ENCODE measurements at places on chromosomes 16 and 17.

DNA sequence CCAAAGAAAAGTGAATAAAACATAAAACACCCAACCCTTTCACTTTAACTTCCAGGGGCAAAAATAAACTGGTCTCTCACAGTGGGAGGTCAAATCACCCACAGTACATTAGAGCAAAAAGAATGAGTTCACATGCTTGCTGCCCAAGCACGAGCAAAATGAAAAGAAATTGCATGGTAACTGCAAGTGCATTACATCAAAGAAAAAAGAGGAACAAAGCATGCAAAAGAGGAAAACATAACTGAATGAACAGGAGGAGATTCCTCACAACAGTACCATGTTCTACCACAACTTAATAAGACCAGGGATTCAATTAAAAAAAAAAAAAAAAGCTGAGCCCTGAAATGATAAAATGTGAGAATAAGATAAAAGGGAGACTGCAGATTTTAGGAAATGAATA lies 12.3 kb downstream of the DNAH2 start:
- no peak for DNase-seq

DNA sequence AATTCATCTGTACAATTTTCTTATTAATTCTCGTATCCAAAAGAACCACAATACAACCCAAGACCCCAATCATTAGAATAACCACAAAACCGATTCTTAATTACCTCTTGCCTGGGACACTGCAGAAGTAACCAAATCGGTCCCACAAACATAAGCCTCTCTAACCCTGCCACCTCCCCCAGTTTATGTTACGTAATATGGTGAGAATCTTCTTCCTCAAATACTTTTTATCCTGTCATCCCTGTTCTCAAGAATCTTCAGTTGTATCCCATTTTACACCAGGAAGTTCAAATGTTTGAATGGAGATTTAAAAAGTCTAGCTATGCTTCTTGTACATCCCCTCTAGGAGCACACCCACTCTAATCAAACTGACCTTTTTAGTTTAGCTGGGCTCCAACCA lies 269.3 kb upstream of the TBX2 start:
- no peak for DNase-seq

- DNase-seq, result no peak
Measured at GRCh38 chr16:76195056-76195455, 82.1 kb upstream of the CNTNAP4 start.

- DNase-seq, result no peak
Measured at GRCh38 chr17:40806131-40806530, 6.4 kb upstream of the KRT28 start.

- no peak for DNase-seq
Measured at GRCh38 chr17:32503251-32504165, 16.7 kb downstream of the CDK5R1 start.

DNA sequence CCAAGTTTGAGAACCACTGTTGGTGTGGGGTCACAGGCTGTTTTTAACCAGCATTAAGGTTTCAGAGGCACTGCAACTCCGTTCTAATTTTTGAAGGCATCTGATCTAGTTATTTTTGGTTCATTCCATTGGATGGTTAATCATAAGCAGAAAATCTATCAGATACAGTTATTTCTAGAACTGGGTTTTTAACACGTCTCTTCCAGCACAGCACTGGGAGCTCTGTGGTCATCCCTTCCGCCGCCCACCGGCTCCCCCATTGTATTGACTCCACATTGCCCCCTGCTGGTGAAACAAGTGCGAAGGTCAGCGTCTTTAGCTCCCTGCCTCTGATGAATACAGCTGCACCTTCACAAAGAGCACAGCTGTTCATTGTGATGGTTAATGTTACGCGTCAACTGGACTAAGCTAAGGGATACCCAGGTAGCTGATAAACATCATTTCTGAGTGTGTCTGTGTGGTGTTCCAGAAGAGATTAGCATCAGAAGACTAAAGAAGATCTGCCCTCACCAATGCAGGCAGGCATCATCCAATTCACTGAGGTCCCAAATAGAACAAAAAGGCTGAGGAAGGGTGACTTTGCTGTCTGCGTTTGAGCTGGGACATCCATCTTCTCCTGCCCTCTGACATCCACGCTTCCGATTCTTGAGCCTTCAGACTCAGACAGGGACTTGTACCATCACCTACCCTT lies 8.5 kb downstream of the CCL18 start:
- DNase-seq, result no peak

DNA sequence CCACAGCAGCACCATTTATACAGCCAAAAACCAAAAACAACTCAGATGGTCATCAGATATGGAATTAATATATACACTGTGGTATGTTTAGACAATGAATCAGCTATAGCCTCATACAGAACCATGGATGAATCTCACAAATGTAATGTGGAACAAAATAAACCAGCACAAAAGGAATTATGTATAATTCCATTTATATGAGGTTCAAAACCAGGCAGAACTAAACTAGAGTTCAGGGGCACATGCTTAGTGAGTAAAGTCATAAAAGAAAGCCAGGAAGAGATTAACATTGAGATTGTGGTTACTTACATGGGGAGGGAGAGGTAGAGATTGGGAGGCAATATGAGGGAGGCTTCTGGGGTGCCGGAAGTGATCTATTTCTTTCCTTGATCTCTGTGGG lies 231.1 kb downstream of the COPRS start:
- no peak for DNase-seq

- DNase-seq, result no peak
Measured at GRCh38 chr17:73647301-73647695, 3.1 kb upstream of the SDK2 start.

GRCh38 chr16:22775220-22775922 lies 38.6 kb upstream of the HS3ST2 start:
- DNase-seq, result no peak

DNA sequence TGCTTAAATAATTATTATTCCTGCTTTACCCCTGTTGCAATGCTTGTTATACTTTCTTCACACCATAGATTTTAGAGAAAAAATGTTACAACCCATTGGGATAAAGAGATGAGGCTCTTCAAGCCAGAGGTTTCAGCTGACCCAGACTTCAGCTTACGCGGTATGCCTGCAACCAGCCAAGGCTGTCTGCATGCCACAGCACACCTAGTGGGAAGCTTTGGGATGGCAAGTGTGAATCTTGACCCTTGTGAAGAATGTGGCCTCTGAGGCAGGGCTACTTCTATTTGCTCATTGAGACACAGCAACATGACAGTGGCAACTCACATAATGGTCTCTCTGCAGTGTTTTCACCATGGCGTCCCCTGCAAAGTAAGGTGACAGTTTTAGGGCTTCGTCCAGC lies 193.9 kb upstream of the PIRT start:
- no peak for DNase-seq

- DNase-seq, result no peak
Measured at GRCh38 chr17:65457635-65458257, 103.7 kb downstream of the AXIN2 start.

GRCh38 chr17:79945591-79946255 lies 89.9 kb downstream of the TBC1D16 start:
- no peak for DNase-seq

DNA sequence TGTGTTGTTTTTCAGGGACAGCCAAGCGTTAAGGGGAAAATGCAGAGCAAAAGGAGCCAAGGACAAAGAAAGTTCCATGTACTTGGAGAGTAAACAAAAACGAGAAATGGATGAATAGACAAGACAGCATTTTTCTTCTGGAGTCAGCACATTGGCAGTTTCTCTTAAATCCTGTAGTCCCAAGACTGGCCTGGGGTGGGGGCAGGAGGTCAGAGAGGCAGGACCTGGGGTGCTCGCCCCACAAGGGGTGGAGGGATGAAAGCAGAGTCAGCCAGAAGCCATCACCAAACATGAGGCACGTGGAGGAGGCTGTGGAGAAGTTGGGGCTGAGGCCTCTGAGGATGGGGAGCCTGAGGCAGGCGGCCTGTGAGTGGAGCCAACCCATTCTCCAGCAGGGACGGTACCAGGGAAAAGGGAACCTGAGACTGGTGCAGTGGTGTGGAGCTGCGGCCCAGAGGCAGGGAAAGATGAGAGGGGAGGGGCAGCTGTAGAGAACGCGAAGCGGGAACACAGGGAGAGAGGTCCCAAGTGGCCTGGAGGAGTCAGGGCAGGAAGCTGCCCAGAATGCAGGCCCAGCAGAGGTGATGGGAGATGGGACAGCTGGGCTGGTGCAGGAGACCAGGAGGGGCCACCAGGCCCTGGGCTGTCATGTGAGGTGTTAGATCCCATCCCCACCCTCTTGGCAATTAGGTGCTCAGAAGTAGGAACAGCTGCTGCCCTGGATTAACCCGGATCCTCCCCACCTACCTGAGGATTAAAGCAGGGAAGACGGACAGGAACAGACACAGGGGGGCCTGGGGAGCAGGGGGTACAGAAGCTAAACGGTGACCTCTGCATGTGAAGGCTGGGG lies 3.3 kb downstream of the TLCD3B start:
- no peak for DNase-seq

- DNase-seq, result no peak
Measured at GRCh38 chr17:33896263-33896662, 358.8 kb upstream of the CCL2 start.

DNA sequence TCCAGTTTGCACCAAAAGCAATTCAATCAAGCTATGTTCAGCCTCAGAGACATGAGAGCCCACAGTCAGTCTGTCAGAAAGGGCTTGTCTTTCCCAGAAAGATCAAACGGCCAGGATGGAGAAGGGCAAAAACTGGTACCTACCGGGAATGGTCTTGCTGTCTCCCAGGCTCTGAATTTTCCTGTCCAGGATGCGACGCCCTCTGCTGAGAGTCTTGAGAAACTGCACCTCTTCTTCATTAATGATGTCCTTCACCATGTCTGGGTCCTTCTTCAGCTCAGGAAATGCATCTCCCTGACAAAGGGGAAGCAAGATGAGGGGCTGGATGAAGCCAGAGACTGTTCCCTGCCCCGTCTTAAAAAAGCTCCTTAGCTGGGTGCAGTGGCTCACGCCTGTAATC lies 15.8 kb upstream of the EXOSC6 start:
- no peak for DNase-seq

- DNase-seq, result no peak
Measured at GRCh38 chr17:7109461-7110322, 4.9 kb downstream of the ASGR2 start.

DNA sequence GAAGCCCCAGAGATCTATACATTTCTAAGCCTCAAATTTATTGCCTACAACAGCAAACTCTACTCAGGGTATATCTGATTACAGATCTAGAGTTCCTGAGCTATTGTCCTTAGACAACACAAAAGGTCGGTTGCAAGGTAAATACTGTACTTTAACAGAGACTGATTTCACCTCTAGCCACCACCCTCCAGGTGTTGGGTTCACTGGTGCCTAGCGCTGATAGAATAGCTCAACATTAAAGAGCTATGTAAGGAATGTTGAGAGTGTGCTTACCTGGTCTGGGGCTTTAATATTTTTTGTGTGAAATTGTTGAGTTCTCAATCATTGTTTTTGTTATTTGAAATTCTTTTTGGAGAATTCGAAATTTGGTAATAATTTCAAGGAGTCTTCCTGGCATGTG lies 277.0 kb upstream of the PSMD7 start:
- DNase-seq, result no peak

GRCh38 chr17:72782985-72783701 lies 309.3 kb downstream of the SLC39A11 start:
- no peak for DNase-seq

GRCh38 chr16:89264800-89265550 lies 47.5 kb downstream of the ZNF778 start:
- no peak for DNase-seq

- no peak for DNase-seq
Measured at GRCh38 chr16:85104821-85105391, 7.4 kb downstream of the CIBAR2 start.

- no peak for DNase-seq
Measured at GRCh38 chr16:85326794-85327181, 214.5 kb upstream of the CIBAR2 start.

GRCh38 chr17:14044702-14045101 lies 24.6 kb upstream of the COX10 start:
- no peak for DNase-seq

DNA sequence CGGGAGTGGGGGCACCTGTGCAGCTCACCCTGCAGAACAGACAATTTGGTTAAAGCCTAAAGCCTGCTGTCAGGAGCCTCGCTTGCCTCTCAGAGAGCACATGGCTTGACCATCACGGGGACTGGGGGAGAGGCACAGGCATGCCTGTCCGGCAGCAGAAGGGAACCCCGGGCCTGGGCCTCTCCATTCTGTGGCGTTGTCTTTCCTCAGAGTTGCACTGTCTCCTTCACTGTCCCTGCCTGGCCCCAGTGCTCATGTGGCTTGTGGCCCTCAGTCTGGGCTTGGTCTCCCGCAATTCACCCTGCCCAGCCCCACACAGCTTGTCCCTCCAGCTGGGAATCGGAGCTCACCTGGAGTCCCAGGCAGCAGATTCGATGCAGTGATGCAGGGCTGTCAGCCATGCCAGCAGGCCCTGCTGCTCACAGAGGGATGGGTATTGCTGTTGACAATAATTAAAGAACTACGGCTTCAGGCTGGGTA lies 189.9 kb downstream of the SEC14L1 start:
- DNase-seq, result no peak

DNA sequence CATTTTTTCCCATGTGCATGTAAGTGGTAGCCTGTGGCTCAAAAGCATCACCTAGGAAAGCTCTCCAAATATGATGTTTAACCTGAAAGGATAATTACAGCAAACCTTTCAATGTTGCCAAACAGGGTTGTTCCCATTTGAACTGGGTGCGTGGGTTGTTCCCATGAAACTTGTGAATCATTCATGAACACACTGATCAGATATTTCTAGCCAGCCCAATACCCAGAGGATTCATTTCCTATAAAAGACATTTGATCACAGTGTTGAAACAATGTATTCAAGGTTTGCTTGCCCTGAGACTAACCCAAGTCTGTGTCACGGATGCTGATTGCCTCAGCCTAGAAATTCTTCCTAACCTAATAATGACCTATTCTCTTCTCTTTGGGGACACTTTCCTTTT lies 12.9 kb downstream of the KRT39 start:
- DNase-seq, result no peak

- DNase-seq, result no peak
Measured at GRCh38 chr16:84932681-84933080, 78.7 kb downstream of the ZDHHC7 start.

DNA sequence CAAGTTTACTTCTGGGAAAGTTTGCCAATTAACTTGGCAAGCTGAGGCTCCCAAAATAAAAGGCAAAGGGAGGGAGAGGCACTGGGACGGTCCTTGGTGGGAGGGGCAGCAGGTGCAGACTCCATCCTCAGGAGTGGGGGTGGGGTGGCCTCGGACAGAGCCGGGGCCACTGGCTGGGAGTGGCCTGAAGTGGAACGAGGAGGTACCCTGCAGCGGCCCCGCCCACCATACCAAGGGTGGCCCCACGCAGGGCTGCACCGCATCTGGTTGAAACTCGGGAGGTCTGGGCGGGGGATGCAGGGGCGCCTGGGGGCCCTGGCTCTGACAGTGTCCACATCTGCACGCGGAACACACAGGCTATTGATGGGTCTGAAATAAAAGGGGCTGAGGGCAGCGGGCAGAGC lies 42.4 kb upstream of the SLC38A10 start:
- DNase-seq, result no peak
